Renal cortex interstitium (tissue), 15 donors: ENCODE measurements at places on chromosomes 1 and 21. TPM values are rescaled to one million over a fixed set of nuclear protein-coding genes. Genes with fewer than 3 reads are reported as not detected.

DNA sequence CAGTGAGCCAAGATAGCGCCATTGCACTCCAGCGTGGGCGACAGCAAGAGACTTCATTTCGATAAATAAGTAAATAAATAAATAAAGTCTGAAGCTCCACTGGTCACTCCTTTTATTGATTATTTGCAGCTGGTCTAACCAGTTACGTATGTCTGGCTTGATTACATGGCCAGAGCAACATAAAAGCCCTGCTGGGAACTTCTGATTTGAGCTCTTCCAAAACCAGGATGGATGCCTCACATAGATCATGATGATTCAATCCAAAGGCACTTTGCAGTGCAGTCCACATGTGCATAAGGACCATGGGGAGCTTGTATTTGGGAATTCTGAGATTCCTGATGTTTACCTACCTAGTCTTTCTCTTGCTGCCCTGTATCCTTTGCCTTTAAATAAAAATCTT, 24.0 kb downstream of the NSUN4 start:
- no peak for DNase-seq

VWA1 gene
- 31.6 TPM for polyA plus RNA-seq

TAS1R3 gene
- polyA plus RNA-seq, result 0.47 TPM

C1orf141 gene
- polyA plus RNA-seq, result 0.26 TPM
